ENCODE measurements at places on chromosomes 16 and 17.
A peak's percentile ranks its signal among the peaks of the same experiment; 100 is the strongest.

DNA sequence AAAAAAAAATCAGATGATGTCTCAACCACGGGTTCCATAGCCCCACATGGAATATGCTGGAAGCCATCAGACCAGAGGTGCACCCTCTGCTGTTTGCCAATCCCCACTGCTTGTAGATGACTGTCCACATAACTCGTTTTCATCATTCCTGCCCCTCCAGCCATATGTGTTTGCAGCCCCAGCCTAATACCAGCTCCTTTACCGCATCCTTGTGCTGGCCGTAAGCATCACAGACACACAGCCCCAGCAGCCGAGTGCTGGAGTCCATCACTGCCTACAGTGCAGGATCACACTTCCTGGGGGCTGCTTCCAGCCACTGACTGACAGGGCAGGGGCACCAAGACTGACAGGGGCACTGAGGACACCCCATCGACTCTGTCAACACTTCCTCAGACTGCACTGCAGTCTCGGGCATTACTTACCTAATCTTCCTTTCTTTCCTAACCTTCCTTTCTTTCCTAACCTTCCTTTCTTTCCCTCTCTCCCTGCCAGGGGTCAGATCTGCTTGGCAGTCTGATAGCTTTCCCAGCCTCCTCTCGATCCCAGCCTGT, 5.0 kb downstream of the RCVRN start:
- no peak for DNase-seq

GRCh38 chr16:283033-283805, at the start of gene PDIA2:
PDIA2 (plus strand) TSS chr16:283164; CDS start chr16:283170, 6 bp downstream.
- no peak for DNase-seq

GRCh38 chr16:8712589-8713361, 38.4 kb downstream of the ABAT start:
- no peak for DNase-seq

DNA sequence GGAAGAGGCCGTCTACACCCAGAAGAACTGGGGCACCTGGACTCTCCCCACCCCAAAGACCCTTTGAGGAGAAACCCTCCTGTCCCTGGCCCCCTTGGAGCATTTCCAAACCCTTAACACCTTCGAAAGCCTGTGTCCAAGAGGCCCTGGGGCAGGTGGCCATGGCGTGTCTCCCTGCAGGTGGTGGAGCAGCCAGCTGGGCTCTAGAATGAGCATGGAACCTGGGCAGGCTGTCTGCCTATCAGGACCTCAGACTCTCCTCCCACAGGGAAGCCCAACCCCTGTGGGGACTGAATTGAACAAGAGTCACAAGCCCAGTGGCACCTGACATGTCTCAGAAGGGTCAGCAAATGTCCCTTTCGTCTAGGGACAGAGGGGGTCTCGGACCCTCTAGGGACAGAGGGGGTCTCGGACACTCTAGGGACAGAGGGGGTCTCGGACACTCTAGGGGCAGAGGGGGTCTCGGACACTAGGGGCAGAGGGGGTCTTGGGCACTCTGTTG, 8.4 kb downstream of the CBX4 start:
- DNase-seq = no peak

DNA sequence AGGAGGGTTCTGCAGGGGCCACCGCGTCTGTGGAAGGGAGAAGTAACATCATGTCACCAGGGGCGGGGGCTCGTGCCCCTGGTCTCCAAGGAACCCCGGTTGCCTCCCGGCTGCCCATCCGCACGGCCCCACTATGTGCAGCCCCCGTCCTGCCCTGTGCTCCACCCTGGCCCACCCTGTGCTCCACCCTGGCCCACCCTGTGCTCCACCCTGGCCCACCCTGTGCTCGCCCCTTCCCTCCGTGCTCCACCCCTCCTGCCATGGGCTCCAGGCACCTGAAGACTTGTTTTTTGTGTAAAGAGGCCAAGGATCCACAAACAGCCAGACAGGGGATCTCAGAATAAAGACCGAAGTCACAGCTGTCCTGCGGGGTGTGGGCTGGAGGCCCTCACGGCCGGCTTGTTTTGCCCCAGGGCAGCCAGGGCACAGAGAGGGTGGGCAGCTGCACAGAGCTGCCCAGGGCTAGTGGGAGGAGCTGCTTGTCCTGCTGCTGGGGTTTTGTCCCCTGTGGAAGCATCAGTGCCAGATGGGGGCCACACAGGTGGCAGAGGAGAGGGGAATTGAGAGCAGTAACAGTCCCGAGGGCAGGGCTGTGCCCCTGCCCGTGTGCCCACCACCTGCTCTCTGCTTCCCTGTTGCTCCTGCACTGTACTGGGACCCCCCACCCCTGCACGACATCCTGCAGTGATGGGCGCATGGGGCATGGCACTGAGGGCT, 147.0 kb upstream of the CIBAR2 start:
- DNase-seq = no peak

DNA sequence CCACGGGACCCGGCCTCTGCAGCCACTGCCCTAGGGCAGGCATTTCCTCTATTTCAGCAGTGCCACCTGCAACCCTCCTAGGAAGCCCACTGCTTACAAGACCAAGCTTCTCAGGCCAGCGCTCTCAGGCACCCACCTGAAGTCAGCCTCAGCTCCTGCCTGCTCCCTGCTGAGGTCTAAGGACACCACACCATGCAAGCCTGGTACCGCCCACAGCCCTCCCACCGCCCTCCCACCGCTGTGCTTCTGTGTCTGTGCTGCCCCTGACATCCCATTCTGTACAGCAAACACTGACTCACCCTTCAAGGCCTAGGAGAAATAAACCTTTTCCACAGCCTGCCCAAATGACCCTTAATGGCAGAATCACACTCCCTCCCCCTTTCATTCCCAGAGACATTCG, 6.3 kb downstream of the CLUH start:
- no peak for DNase-seq

DNA sequence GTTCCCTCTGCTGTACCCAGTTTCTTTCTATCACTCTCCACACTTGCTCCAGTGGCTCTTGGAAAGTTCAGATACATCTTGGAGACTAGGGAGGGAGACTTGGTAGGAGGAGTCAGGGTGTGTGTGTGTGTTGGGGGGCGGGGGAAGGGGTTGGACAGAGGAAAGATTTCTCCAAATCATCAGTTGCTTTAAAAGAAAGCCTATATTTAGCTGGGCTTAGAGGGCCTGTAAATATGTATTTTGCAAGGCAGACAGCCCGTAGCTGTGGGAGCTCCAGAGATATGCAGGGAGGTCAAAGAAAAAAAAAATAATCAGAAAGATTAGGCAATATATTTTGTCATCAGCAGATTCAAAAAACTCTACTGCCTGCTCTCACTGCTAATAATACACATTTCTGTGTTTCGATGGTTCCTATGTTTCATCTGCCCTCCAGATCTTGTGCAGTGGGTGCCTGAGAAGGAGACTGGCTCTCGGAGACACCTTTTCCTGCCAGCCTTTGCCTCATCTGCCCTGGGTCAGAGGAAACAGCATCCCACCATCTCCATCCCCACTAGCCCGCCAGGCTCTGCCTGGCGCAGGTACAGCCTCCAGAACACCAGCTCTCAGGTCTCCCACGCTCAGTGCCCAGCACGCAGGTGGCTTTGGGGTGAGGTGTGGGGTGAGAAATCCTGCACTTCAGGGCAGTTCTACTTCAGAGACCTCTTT, 4.8 kb upstream of the PPP1R9B start:
- no peak for DNase-seq

- no peak for DNase-seq
Observed at GRCh38 chr17:3988297-3989040, 24.2 kb upstream of the ATP2A3 start.

DNA sequence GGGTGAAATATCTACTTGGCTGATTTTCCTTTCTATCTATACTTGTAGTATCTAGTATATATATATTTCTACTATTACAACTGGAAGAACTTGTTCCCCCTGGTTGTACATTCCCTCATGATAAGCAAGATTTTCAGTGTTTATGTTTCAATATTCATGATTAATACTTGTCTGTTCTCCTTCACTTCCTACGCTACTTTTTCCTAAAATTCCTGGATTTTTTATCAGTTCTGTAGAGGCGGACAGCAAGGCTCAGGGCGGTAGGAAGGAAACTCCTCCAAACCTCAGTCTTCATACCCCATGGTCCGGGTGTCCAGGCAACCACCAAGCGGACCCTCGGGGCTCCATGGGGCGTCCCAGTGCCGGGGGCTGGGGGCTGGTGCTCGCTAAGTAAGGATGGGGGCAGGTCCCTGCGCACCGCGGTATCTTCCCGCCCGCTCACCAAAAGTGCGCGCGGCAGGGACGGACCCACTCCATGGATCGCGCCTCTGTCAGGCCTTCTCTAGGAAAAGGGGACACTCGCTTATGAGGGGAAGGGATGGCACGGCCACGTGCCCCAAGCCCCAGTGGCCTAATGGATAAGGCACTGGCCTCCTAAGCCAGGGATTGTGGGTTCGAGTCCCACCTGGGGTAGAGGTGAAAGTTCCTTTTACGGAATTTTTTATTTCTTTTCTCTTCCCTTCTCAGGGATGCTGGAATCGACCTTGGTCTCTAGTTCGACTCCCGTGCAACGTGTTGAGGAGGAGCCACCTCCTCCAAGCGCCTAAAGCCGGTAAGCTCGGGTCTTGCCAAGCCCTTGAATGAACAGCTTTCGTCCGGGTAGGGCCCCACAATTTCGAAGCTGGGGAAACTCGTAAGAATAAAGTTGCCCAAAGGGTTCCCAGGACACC, 13.2 kb downstream of the ATP5PD start:
- DNase-seq = peak; percentile 59

GRCh38 chr16:89909777-89910716, 8.6 kb upstream of the MC1R start:
- peak; percentile 53 for DNase-seq

GRCh38 chr16:14155572-14156190, 84.6 kb downstream of the MRTFB start:
- DNase-seq = no peak

GRCh38 chr17:73506470-73507435, 137.5 kb downstream of the SDK2 start:
- DNase-seq = no peak

GRCh38 chr17:40070709-40071312, 8.0 kb downstream of the THRA start:
- no peak for DNase-seq

- DNase-seq = no peak
Observed at GRCh38 chr17:76415786-76416185, 31.4 kb downstream of the SPHK1 start.

DNA sequence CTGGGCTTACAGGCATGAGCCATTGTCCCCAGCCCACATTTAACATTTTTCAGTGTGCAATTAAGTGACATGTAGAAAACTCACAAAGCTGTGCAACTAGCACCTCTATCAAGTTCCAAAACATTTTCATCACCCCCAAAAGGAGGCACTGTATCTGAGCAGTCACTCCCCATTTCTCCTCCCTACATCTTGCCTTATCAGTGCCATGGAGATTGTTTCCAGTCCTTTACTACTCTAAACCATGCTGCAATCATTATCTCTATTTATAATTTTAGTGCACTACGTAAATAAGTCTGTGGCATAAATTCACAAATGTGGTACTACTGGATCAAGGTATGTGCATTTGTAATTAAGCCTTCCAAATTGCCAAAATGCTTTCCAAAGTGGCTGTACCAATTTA, 7.6 kb downstream of the MRPS23 start:
- DNase-seq = no peak

DNA sequence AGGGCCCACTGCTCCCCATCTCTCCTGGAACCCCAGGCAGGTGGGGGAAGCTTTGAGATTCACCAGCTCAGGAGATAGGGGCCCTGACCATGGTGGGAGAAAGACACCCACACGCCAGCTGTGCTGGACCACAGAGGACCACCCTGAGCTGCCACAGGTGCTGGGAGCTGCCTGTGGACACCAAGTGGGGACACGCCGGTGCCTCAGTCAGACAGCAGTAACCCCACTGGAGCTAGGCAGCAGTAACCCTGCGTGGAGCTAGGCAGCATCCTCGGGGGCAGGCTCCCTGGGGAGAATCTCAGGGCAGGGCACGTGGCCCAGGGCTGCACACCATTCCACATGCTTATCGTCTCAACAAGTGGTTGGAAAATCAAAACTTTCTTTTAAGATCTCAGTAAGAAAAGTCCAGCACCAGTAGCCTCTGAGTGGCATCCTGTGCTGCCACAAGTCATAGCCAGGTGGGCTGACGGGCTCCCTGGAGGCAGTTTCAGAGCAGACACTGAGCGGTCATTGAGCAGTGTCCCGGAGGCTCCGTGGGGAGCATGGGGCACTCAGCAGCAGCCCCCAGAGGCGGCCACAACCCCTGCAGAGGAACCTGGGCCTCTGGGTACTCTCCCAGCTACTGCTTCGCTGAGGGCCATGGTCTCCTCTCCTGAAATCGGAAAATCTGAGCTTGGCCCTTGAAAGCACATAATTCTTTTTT, 8.0 kb upstream of the HEXD start:
- no peak for DNase-seq

All from stimulated activated CD4-positive, alpha-beta T cell treated with anti-CD3 and anti-CD28 coated beads, Interleukin-1b, Interleukin-23, amount 100 ng/mL, for 1 hour (primary cell).